ENCODE measurements at places on chromosomes 3 and 15. TPM values are rescaled to one million over a fixed set of nuclear protein-coding genes. Genes with fewer than 3 reads are reported as not detected.
A peak's percentile ranks its signal among the peaks of the same experiment; 100 is the strongest.

GRCh38 chr3:106056931-106057330, 188.1 kb upstream of the CBLB start:
- ATAC-seq, result no peak

DNA sequence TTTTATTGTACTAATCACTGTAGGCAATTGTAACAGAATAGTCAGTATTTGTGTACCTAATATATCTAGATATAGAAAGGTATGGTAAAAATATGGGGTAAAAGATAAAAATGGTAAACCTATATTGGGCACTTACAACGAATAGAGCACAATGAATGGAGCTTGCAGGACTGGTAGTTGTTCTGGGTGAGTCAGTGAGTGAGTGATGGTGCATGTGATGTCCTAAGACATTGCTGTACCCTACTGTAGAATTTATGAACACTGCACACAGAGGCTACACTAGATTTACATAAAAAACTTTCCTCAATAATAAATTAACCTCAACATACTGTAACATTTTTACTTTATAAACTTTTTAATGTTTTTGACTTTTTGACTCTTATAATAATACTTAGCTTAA, 274.3 kb upstream of the PPP2R3A start:
- no peak for ATAC-seq

Gene TTC23
- 2.5 TPM for total RNA-seq

Gene HTR3E
- total RNA-seq, result not detected

Gene PIF1
- 53.1 TPM for total RNA-seq

DNA sequence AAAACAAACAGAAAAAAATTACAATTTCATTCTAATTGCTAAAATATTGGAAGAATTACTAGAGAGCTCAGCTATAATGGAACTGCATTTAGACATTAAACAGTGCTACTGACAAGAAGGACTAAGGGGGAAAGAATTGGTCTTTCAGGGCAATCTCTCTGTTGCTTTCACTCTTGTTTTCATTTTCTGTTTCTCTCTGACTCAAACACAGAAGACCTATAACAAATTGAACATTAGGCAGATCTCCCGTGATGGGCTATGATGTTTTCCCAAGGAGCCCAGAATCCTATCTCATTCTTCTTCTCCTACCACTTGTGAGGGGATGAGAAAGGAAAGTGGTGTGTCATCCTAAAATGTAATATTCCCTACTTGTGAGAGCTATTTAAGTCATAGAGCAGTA, 358.0 kb upstream of the TGFBR2 start:
- peak; percentile 75 for ATAC-seq

Gene IL17RD
- 0.15 TPM for total RNA-seq

GRCh38 chr15:33310481-33311311, at the start of gene RYR3:
RYR3 (plus strand) TSS chr15:33310967; CDS start chr15:33311046, 79 bp downstream.
- ATAC-seq, result no peak

- no peak for ATAC-seq
Observed at GRCh38 chr3:186663361-186664118, 2.3 kb upstream of the HRG start.

Measured in activated T-helper 17 cell treated with anti-CD3 and anti-CD28 coated beads, Interleukin-2, amount 50 U/mL, for 72 hours (primary cell).